ENCODE measurements at places on chromosomes 6 and 20. TPM values are rescaled to one million over a fixed set of nuclear protein-coding genes. Genes with fewer than 3 reads are reported as not detected.

DNA sequence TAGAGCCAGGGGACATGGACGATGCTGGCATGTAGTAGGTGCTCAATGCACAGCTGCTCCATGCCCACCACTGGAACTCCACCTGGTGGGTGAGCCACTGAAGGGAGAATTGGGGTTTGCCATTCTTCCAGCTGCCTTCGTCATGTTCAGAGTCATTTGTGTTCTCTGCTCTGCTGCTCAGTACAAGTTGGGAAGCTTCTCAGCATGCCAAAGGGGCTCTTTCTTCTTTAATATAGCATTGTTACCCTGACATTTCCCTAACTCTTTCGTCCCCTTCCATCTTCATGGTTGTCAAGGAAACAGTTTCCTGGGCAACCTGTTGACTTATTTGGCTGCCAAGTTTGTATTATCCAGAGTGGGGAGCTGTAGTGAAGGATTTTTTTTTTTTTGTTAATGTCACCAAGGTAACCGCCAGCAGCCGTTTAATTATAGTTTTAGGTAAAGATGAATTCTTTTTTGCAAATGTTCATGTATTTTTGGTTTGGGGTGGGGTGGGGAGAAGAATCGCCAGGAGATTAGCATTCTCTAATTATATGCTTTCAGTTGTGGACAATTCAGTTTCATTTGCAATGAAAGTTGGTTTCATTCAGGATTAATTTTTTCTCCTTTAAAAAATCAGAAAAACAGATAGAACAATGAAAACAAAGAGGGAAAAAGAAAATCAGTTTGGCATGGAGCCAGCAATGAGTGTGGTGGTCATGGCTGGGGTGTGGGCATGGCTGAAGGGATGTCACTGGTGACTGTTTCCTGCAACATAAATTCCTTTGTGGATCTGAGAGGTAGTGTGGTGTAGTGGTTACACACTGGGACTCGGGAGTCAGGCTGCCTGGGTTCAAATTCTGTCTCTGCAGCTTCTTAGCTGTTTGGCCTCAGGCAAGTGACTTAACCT is 73.0 kb upstream of the KCNG1 start:
- no peak for DNase-seq

DNA sequence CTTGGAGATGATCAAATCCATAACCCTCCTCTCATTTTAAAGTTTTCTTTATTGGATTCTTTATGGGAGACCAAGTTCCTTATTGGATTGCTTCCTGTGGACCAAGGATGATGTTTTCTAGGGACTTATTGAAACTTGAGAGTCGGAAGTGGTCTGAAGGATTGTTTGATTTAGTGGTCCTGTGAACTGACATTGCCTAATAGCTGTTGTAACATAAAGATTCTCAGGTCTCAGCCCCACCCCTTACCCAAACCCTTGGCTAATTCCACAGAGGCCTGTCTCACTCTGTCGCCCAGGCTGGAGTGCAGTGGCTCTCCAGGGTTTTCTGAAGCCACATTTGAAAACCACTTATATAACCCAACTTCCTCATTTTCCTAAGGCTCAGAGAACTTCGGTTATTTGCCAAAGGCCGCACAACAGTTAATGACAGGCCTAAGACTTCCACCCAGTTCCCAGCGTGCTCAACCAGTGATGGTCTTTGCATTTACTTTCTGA is 77.0 kb downstream of the ATXN1 start:
- DNase-seq: no peak

- no peak for DNase-seq
These were observed 130.3 kb downstream of the OPRM1 start for GRCh38 chr6:154169193-154169847.

DNA sequence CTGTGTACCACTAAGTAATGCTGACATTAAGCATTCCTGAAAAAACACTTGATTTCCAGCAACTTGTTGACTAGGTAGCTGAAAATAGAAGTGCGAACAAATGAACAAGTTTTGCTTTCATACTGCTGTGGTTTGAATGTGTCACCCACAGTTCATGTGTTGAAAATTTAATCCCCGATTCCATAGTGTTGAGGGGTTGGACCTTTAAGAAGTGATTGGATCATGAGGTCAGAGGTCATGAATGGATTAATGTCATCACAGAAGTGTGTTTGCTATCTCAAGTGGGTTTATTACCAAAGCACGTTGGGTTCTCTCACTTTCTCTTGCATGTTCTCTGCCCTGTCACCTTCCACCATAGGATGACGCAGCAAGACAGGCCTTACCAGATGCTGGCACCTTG is 568.5 kb downstream of the UTRN start:
- no peak for DNase-seq

- no peak for DNase-seq
These were observed 360.5 kb downstream of the BCKDHB start for GRCh38 chr6:80466981-80467380.

- DNase-seq: no peak
These were observed 4.9 kb downstream of the ECI2 start for GRCh38 chr6:4130357-4130987.

- DNase-seq: no peak
These were observed 8.3 kb upstream of the ADGB start for GRCh38 chr6:146590492-146590891.

GRCh38 chr6:16760516-16761470 is at the start of gene ATXN1:
Gene ATXN1 (minus strand): TSS chr6:16761460.
- DNase-seq: peak; percentile 81

- DNase-seq: no peak
These were observed 11.0 kb downstream of the ROS1 start for GRCh38 chr6:117414770-117415169.

- peak; percentile 15 for DNase-seq
These were observed 17.8 kb upstream of the HMGN4 start for GRCh38 chr6:26520237-26520849.

DNA sequence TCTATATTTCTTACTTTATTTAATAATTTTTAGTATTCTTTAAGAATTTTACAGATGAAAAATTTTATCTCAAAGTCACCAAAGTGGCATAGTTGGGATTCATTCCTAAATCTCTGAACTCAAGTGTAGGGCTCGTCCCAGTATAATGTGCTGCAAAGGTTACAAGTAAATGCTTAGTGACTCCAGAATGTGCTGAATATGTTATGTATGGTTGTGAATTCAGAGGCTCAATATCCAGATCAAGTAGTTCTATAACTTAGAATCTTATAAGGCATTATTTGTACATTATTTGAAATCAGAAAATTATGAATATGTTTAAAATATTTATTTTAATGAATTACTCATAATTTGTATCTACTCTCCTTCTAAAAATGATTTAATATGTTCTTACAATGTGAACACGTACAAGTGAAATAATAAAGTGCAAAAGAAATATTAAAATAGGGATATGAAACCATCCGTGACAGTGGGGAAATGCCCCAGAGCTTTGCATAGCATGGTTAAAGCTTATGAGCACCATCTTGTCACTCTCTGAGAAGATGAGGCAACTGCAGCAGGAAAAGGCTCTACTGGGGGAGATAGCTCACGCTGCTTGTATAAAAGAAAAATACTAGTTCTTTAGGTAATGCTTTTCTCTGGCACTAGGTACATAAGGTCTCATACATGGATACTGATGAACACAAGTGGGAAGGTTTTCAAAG is 259.0 kb downstream of the FOXC1 start:
- DNase-seq: no peak

GRCh38 chr6:122170274-122170673 is 229.2 kb upstream of the HSF2 start:
- DNase-seq: no peak

- DNase-seq: no peak
These were observed 19.7 kb upstream of the EFHC1 start for GRCh38 chr6:52400313-52401041.

DNA sequence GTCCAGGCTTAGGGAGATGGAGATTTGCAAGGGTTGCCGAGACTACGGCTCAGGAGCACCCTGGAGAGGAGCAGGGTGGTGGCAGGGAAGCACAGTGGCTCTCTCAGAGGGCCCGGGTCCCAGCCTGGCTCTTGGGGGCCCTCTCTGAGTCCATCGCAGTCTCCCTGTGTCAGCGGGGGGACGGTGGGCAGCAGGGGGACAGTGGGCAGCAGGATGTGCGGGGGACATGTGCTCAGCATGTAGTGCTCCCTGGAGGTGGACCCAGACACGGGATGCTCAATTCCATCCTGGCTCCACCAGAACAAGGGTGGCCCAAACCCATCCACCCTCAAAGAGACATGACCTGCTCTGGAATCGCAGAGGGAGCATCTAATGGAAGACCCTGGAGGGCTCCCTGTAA is 43.0 kb upstream of the ZBP1 start:
- peak; percentile 31 for DNase-seq

DNA sequence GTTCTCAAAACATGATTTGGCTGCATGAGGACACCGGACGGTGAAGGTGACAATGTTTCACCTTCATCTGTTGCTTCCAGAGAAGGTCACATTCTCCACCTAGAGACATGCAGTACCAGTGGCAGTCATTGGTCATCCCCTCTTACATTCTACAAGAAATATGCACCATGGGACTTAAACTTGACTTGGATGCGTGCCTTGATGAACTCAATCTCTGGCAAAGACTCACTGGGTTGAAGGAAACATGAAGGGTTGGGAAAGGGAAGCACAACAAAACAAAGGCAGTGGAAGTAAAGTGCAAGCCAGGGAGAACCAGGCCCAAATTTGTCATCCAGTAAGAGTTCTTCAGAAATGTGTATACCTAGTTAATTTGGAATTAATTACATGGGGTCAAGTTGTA is 39.4 kb upstream of the ARMH2 start:
- DNase-seq: no peak

DNA sequence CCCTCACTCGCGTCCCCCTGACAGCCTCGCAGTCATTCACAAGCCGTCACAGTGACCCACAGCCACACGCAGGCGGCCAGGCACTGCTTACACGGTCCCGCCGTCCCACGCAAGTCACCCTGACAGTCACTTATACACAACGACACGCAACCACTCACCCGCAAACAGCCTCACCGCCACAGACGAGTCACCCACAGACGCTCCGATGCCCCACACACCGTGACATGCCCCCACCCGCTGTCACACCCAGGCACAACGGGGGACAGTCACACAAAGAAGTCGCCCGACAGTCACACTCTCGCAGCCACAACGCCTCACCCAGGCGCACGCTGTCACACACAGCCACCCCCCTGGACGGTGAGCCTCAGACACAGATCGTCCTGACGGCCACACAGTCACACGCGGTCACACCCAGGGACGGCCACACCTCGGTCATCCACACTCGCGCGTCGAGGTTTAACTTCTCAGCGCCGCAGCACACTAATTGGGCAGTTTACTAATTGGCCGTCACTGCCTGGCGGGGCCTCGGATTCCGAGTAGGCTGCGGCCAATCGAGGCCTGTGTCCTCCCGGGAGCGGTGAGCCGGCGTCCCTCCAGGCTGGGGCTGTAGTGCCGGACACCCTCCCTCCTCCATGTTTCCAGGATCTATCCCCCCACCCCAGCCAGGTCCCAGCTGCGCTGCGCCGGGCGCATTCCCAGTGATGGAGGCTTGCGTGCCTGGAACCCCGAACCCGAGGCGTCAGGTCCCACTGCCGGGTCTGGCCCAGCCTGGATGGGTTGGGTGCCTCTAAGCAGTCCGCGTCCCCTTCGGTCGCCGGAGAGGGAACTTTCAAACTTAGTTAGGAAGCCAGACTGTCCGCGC is 790 bp downstream of the TOX2 start:
- DNase-seq: peak; percentile 88

DNA sequence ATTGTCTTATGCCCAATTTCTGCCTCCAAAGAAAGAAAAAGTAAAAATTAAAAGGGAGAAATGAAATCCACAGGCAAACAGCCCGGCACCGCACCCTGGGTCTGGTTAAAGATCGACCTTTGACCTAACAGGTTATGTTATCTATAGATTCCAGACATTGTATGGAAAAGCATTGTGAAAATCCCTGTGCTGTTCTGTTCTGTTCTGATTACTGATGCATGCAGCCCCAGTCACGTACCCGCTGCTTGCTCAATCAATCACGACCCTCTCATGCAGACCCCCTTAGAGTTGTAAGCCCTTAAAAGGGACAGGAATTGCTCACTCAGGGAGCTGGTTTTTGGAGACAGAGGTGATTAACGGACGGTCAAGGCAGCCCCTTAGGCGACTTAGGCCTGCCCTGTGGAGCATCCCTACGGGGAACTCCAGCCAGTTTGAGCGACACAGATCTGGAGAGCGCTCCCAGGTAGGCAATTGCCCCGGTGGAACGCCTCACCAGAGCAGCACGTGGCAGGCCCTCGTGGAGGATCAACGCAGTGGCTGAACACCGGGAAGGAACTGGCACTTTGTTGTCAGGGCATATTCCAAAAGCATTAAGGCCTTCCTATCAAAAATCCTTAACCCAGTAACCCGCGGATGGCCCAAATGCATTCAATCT is 12.0 kb upstream of the HFE start:
- no peak for DNase-seq

- DNase-seq: no peak
These were observed 66.5 kb downstream of the NOX3 start for GRCh38 chr6:155389130-155389529.

GRCh38 chr20:49280463-49281058 is 2.7 kb upstream of the ZNFX1 start:
- no peak for DNase-seq

The TSPO2 gene
- not detected for total RNA-seq

The CLPSL1 gene
- not detected for total RNA-seq

The OPN5 gene
- total RNA-seq: not detected

The FBXO5 gene
- total RNA-seq: 52.1 TPM

The VGLL2 gene
- total RNA-seq: not detected

The LY6G6C gene
- total RNA-seq: not detected

The SLC35F1 gene
- total RNA-seq: 11.3 TPM

The MOXD1 gene
- 0.69 TPM for total RNA-seq

The C20orf202 gene
- 0.26 TPM for total RNA-seq
